ENCODE measurements at places on chromosomes 2 and 18. TPM values are rescaled to one million over a fixed set of nuclear protein-coding genes. Genes with fewer than 3 reads are reported as not detected.
A peak's percentile ranks its signal among the peaks of the same experiment; 100 is the strongest.

GRCh38 chr2:156852681-156853080 is 404.8 kb upstream of the GALNT5 start:
- H3K36me3 ChIP-seq: no peaks in the 10 kb centered on the region
- no peak overlapping the region for H3K27ac ChIP-seq
- no peak overlapping the region for H3K4me3 ChIP-seq
- no peaks in the 10 kb centered on the region for H3K27me3 ChIP-seq
- H3K4me1 ChIP-seq: no peaks in the 10 kb centered on the region

RAPGEF4 gene
- 7.5 TPM for total RNA-seq

DNA sequence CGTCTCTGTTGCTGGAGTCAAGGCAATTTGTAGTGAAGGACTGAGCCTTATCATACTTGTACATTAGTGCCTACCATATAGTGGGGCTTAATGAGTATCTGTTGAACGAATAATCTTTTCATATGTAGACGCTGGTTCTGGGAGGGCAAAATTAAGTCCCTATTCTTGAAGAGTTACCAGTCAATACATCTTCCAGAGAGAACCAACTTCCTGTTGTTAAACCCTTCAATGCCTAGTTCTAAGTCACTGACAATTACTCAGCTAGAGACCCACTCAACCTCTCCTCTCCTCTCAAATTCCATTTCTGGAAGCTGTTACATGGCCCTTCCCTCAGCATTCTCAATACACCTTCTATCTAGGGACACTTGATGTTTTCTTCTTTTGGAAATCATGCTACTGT is 1.1 kb upstream of the MOB4 start:
- H3K27ac ChIP-seq: peak overlapping the region; percentile 91
- peak overlapping the region; percentile 100 for H3K4me3 ChIP-seq
- no peak for DNase-seq
- peaks cover 7% of the 10 kb centered on the region for H3K27me3 ChIP-seq
- H3K4me1 ChIP-seq: peaks cover 16% of the 10 kb centered on the region

GRCh38 chr2:241313543-241314095 is 1.9 kb downstream of the HDLBP start:
- peak overlapping the region; percentile 96 for H3K27ac ChIP-seq
- H3K27me3 ChIP-seq: peaks cover 13% of the 10 kb centered on the region
- peaks cover 6% of the 10 kb centered on the region for H3K36me3 ChIP-seq
- DNase-seq: no peak
- H3K4me3 ChIP-seq: peak overlapping the region; percentile 93

GRCh38 chr2:190662754-190663153 is 13.9 kb downstream of the NAB1 start:
- H3K36me3 ChIP-seq: peaks cover 12% of the 10 kb centered on the region
- DNase-seq: no peak
- no peak overlapping the region for H3K4me3 ChIP-seq

DNA sequence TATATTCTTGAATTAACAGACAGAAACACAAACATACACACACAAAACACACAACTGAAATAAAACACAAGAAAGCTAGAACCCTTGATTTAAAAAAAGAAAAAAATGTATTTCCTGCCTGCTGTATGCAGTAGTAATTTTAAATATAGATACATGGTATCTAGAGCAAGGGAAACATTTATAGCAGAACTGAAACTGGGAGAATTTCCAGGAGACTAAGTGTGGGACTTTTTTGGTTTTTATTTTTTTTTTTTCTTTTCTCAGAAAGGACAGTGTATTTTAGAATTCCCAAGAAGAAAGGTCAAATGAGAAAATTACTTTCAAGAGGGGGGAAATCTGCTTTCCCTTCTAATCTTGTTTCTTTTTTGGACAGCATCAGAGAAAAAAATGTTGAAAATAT is 558.9 kb upstream of the PKDCC start:
- no peak overlapping the region for H3K4me3 ChIP-seq
- no peak for DNase-seq
- no peaks in the 10 kb centered on the region for H3K4me1 ChIP-seq
- no peaks in the 10 kb centered on the region for H3K27me3 ChIP-seq

DNA sequence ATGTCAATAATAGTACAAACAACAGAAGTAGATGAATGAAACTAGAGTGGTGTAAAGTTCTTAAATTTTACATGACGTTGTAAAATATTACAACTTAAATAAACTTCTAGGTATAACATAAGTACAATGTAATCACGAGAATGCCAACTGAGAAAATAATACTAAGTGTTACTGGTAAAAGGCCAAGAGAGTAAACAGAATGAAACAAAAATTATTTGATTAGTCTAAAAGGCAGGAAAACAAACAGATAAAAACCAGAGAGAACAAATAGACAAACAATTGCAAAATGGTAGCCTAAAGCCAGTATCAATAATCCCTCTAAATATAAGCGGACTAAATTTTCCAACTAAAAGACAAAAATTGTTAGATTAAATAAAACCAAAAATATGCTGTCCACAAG is 71.9 kb downstream of the SMAD2 start:
- peak overlapping the region; percentile 4 for H3K4me3 ChIP-seq
- H3K27me3 ChIP-seq: no peaks in the 10 kb centered on the region
- no peak overlapping the region for H3K27ac ChIP-seq

- no peak overlapping the region for H3K4me3 ChIP-seq
- H3K27me3 ChIP-seq: no peaks in the 10 kb centered on the region
- DNase-seq: peak; percentile 38
These were observed 929.2 kb upstream of the SOX11 start for GRCh38 chr2:4762951-4763376.

DNA sequence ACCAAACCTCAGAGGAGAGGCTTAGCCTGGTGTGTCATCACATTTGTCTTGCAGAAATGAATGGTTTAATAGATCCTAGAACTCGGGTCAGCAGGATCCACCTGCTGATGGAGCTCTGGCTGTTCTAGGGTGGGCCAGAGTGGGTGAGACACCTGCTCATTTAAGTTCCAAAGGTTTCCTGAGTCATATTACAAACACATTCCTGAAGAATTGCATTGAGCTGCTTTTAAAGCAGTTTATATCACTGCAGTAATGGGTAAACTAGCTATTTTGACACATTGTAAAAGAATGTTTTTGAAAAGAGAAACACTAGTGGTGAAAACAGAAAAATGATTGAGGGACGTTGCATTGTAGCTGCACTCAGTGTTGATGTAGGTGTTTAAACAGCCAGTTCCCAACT is 175.3 kb upstream of the TCF4 start:
- no peak for DNase-seq
- H3K27me3 ChIP-seq: no peaks in the 10 kb centered on the region
- peaks cover 10% of the 10 kb centered on the region for H3K4me1 ChIP-seq
- no peak overlapping the region for H3K27ac ChIP-seq
- H3K36me3 ChIP-seq: no peaks in the 10 kb centered on the region

ALPP gene
- not detected for total RNA-seq

GRCh38 chr2:7003895-7004294 is 86.7 kb downstream of the RNF144A start:
- no peak for DNase-seq
- peaks cover 6% of the 10 kb centered on the region for H3K27me3 ChIP-seq
- H3K4me3 ChIP-seq: no peak overlapping the region
- H3K4me1 ChIP-seq: peaks cover 18% of the 10 kb centered on the region

DNA sequence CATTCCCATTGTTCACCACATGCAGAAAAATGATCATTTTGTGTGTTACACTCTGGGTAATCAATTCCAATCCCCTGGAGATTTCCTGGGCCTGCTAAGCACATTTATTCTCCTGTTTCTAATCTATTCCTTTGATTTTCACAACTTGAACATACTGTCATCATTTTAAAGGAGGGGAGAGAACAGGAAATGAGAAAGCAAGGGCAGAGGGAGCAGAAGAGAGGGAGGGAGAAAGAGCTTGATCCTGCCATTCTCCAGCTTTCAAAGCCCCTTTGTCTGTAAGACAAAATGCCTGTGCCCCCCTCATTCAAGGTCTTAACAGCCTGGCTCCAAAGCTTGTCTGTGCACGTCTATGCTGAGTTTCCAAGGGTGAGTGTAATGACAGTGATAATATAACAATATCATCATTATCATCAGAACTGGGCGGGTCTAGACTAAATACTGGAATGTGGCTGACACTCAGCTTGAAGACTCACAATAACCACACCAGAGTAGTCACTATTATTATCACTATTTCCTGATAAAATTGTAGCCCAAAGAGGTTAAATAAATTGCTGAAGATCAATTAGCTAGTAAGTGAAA is 164.4 kb upstream of the KLHL29 start:
- no peaks in the 10 kb centered on the region for H3K4me1 ChIP-seq
- no peak overlapping the region for H3K27ac ChIP-seq
- H3K36me3 ChIP-seq: no peaks in the 10 kb centered on the region

ATOH8 gene
- 1.8 TPM for total RNA-seq

DNA sequence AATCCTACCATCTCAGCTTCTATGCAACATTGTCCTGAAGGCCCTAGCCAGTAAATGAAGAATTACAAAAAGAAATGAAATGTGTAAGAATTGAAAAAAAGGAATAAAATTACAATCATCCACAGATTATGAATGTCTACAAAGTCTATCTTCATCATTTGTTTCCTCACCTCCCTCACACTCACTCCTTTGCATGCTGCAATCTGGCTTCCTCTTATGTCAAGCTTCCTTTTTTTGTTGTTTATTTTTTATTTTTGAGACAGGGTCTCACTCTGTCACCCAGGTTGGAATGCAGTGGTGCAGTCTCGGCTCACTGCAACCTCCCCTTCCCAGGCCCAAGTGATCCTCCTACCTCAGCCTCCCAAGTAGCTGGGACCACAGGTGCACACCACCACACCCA is 129.0 kb downstream of the CABYR start:
- H3K36me3 ChIP-seq: no peaks in the 10 kb centered on the region
- H3K27ac ChIP-seq: no peak overlapping the region
- H3K4me1 ChIP-seq: peaks cover 10% of the 10 kb centered on the region
- no peaks in the 10 kb centered on the region for H3K27me3 ChIP-seq

STEAP3 gene
- total RNA-seq: 17.9 TPM

DNA sequence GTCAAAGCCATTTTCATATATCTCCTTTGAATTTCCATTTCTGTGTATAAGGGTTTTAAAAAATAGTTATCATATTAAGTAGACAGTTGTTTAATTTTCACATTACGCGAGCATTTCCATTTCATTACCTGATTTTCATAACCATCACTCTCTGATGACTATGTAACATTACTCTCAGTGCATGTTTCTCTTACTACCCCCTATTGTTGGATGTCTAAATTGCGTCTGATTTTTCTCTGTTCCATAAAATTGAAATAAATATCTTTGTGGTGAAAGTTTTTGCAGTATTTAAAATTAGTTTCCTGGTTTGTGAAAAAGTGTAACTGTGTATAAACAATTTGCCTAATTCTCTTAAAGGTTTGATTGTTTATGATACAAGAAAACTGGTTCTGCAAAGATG is 123.8 kb downstream of the MYO1B start:
- H3K36me3 ChIP-seq: peaks cover 54% of the 10 kb centered on the region
- peaks cover 1% of the 10 kb centered on the region for H3K27me3 ChIP-seq
- no peak for DNase-seq
- H3K4me3 ChIP-seq: no peak overlapping the region
- peaks cover 13% of the 10 kb centered on the region for H3K4me1 ChIP-seq
- H3K27ac ChIP-seq: no peak overlapping the region

MIB1 gene
- total RNA-seq: 62.8 TPM

DNA sequence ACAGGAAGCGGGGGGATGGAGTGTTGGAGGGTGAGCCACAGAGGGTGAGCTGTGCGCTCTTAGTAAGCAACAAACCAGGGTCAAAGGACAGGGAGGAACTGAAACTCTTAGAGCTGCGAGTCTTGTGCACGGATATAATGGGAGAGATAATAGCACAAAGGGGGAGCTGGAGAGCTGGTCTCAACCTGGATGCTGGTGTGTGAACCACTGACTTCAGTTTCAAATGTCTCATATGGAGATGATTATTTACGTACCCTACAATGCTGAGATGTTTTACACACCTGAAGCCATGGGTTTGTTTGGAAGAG is 35.9 kb downstream of the PTGR3 start:
- H3K36me3 ChIP-seq: peaks cover 4% of the 10 kb centered on the region
- peaks cover 15% of the 10 kb centered on the region for H3K4me1 ChIP-seq
- DNase-seq: no peak
- H3K27me3 ChIP-seq: peaks cover 2% of the 10 kb centered on the region
- H3K27ac ChIP-seq: no peak overlapping the region

GRCh38 chr2:219916281-219916680 is 288.9 kb downstream of the SLC4A3 start:
- no peak overlapping the region for H3K4me3 ChIP-seq
- H3K27me3 ChIP-seq: no peaks in the 10 kb centered on the region
- no peak for DNase-seq

DNA sequence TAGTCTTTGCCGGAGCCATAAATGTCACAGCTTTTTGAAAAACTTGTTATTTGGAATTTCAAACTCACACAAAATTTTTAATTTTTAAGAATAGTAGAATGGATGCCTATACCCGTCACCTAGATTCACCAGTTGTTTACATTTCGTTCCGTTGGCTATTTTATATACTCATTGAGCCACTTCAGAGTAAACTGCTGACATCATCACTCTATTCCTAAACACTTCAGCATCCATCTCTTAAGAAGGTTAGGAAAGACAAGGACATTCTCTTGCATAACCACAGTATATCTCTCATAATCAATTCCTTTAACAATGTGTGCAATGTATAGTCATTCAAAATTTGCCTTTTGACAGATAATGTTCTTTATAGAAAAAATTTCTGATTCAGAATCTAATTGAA is 1065.8 kb downstream of the LRP1B start:
- H3K4me3 ChIP-seq: no peak overlapping the region
- no peaks in the 10 kb centered on the region for H3K27me3 ChIP-seq
- no peaks in the 10 kb centered on the region for H3K4me1 ChIP-seq
- no peak for DNase-seq
- H3K27ac ChIP-seq: no peak overlapping the region

CXCR1 gene
- not detected for total RNA-seq

DPP10 gene
- total RNA-seq: 3.3 TPM

GRCh38 chr2:37837628-37838328 is 87.3 kb upstream of the RMDN2 start:
- no peak overlapping the region for H3K4me3 ChIP-seq
- H3K27me3 ChIP-seq: peaks cover 2% of the 10 kb centered on the region
- H3K36me3 ChIP-seq: no peaks in the 10 kb centered on the region
- H3K27ac ChIP-seq: no peak overlapping the region
- peaks cover 12% of the 10 kb centered on the region for H3K4me1 ChIP-seq
- no peak for DNase-seq

DNA sequence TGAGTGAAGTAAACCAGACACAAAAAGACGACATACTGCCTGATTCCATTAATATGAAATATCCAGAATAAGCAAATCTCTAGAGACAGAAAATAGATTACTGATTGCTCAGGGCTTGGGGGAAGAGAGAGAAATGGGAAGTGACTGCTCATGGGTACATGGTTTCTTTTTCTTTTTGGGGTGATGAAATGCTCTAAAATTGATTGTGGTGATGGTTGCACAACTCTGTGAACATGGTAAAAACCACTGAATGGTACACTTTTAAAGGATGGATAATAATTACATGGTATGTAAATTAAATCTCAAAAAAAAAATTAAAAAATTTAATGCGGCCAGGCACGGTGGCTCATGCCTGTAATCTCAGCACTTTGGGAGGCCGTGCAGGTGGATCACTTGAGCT is 39.3 kb downstream of the RPL31 start:
- peaks cover 13% of the 10 kb centered on the region for H3K36me3 ChIP-seq
- H3K27ac ChIP-seq: no peak overlapping the region
- H3K4me3 ChIP-seq: no peak overlapping the region
- peaks cover 6% of the 10 kb centered on the region for H3K4me1 ChIP-seq
- H3K27me3 ChIP-seq: peaks cover 6% of the 10 kb centered on the region
- DNase-seq: no peak

TEX44 gene
- not detected for total RNA-seq
